ENCODE measurements at places on chromosomes 4 and X. TPM values are rescaled to one million over a fixed set of nuclear protein-coding genes. Genes with fewer than 3 reads are reported as not detected.
A peak's percentile ranks its signal among the peaks of the same experiment; 100 is the strongest.

- DNase-seq: no peak
These were observed 99.0 kb downstream of the FIP1L1 start for GRCh38 chr4:53476232-53477037.

GRCh38 chr4:182018691-182019090 lies 224.5 kb upstream of the TENM3 start:
- no peak for DNase-seq

DNA sequence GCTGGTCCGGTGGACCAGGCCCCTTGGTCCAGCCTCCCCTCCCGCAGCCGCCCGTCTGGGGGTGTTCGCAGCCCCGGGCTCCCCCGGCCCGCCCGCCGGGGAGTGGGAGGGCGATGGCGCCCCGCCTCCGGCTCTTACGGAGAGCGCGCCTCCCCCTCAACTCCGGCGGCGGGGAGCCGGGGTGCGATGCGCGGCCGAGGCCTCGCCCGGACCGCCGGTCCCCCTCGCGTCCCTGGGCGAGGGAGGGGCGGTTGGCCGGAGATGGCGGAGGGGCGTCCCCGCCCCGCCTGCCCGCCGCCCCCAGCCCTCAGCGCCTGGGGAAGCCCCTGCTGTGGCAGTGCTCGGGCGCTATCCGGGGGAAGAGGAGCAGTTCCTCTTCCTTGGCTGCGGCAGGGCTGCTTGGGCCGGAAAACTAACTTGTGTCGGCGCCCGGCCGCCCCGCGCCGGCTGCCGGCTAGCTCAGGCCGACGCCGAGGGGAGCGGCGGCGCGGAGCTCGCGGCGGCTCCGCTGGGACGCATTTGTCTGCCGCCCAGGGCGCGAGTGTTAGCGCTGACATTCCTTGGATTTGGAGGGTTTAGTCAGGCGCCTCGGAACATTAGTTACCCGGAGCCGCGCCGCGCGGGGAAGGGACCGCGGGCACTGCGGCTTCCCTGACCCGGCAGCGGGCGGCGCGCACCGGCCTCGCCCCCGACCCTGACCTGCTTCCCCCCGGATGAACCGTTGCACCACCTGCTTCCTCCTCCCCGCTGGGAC lies 994 bp downstream of the GALNT7 start:
- peak; percentile 80 for DNase-seq

DNA sequence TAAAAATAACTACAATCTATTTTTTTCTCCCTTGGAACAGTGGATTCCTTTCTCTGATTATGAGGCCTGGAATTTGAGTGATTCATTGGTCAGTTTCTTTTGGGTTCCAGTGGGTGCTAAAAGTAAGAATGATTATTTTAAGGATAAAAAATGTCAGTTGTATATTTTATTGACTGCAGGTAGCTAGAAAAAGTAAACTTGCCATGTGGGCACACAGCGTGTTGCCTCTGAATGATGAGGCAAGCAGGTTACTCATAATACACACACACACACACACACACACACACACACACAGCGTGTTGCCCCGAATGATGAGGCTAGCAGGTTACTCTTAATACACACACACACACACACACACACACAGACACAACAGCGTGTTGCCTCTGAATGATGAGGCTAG lies 13.8 kb downstream of the GALNT7 start:
- DNase-seq: no peak

- DNase-seq: no peak
These were observed 70.3 kb upstream of the SPIN4 start for GRCh38 chrX:63421411-63421810.

GRCh38 chrX:12790885-12791256 lies 341 bp upstream of the PRPS2 start:
- DNase-seq: no peak

DNA sequence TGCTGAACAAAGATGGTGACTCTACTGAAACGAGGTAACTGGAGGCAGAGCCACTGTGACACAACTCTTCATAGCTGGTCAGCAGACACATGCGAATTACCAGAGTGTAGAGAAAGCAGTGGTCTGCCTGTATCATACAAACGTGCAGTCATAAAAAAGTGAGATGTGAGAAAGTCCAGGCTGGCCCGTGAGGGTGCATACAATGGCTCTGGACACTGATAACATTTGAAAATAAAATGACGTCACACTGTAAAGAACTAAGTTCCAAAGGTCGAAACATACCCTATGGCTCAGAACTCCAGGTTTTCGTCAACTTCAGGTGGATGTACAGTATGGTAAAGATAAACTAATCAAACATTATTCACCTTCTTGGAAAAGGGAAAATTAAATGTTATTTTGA lies 95.7 kb downstream of the SHISA3 start:
- DNase-seq: no peak

DNA sequence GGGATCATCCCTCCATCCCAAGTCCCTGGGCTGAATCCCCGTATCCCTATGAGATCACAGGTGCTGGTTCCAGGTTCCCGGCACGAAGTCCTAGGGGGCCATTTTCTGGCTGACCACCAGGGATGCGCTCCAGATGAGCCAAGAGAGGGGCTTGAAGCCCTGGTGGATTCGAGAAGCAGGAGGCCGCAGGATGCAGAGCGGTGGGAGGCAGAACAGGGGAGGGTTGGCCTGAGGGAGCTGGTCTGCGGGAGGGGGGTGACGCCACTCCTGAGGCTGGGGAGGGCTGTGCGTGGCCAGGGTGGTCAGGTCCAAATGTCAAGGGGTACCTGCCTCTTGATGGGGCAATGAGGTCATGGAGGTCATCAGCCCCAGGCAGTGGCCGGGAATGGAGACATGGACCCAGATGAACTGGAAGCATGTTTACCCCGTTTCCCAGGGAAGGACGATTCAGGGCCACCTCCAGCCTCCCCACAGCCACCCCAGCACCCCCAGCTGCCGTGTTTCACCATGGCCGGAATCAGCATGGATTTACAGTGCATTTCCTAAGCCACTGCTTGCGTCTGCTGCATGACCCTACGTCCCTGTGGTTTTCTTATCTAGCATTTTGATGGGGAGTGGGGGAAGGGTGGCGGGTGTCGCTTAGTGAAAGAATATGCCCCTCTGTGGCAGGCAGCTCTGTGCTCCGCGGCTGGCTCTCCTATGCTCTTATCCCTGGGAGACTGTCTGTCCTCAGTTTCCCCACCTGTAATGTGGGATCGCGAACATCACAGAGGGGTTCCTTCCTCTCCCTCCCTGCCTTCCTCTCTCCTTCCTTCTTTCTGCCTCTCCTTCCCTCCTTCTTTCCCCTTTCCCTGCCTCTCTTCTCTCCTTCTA lies 17.0 kb upstream of the HTRA3 start:
- DNase-seq: no peak

DNA sequence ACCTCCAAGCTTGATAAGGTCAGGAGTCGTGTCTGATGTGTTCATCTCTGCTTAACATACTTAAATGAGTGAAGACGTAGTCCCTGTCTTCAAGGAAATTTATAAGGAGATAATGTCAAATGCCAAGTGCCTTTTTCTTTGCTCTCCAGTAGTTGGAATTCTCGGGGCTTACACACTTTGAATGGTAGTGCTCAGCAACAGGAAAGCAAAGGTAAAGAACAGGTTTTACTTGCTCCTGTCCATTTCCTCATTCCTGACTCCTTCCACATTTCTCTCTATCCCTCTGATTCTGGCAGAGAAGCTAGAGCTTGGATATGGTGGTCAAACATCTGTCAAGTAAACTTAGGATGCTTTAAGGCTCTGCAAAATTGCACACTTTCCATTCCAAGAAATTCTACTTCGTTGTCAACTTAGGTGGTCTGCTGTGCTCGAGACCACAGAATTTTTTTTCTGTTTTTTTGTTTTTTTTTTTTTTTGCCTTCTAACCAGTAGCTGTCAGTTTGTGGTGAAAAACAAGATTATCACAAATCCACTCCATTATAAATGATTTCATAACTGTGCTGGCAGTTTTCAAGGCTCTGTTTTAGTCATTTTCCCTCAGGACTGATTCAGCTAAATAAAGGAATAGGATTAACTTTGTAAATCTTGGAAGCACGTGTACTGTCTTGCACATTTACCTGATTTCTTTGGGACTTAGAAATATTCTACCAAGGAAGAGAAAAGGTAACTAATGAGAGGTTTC lies 180.8 kb upstream of the ANXA3 start:
- peak; percentile 20 for DNase-seq

DNA sequence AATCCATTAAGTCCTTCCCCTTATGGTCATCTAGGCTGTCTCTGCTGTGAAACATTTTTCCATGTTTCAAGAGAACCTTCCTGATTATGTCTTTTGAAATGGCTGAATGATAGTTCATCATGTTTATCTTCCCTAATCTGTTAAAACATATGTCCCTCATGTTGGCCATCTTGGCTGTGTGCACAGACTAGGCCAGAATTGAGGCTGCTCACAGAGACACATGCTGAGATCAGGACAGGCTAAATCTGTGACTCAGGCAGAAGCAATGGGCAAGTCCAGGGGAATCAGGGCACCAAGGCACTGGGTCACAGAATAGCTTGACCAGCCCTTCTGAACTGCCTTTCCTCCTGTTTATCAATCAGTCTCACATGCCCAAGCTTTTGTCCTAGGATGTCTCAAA lies 78.3 kb downstream of the FHDC1 start:
- no peak for DNase-seq

DNA sequence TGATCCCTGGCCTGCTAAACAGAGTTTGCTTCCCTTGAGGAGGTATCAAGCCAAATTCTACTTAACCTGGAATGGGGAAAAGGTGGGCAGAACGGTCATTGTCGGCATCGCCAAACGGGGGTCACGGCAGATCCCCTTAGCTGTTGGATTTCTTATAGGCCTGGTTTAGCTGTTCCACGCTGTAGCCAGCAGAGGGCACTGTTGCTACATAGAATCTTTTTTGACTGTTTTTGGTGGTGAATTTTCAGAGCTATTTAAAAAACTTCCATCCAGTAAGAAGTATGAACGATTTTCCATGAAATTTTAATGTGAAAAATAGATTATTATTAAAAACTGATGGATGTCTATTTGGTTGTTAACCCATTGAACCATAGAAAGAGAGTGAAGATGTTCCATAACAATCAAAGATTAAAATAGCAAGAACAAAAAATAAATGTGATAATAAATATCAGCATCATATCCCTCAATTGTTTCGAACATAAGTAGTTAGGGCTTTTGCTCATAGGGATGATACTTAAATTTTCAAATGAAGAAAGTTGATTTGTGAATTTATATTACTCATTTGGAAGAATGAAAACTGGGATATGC lies 56.6 kb downstream of the LINC00632 start:
- peak; percentile 45 for DNase-seq

GRCh38 chr4:106334741-106335470 lies 18.6 kb downstream of the AIMP1 start:
- no peak for DNase-seq

DNA sequence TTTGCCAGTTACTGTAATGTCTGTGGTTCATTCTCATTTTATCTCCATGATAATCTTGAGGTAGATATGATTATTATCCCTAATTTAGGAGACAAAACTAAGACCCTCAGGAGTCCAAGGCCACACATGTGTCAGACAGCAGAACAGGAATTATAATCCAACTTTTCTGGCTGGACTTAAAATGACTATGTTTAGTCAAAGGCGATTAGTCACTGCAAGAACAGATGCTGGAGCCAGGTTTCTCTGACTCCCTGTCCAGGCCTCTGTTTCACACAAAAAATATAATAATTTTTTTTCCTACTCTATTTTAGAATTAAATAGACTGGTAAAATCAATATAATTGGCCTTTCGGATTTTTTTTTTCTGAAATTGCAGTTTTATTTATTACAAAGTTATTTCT lies 56.7 kb upstream of the TMEM131L start:
- DNase-seq: no peak

SYNPO2 gene
- polyA plus RNA-seq: 5.7 TPM

GPC3 gene
- 394 TPM for polyA plus RNA-seq

SYN1 gene
- 4.8 TPM for polyA plus RNA-seq

PORCN gene
- 6.2 TPM for polyA plus RNA-seq

Measured in right lung (tissue), 10 donors.